ENCODE measurements at places on chromosomes 6 and 20. TPM values are rescaled to one million over a fixed set of nuclear protein-coding genes. Genes with fewer than 3 reads are reported as not detected.

GRCh38 chr6:93047033-93047432, 372.3 kb downstream of the EPHA7 start:
- DNase-seq, result no peak

- DNase-seq, result peak; percentile 16
Observed at GRCh38 chr6:3748208-3749066, 3.1 kb downstream of the PXDC1 start.

Gene APOBEC2
- not detected for total RNA-seq

- DNase-seq, result no peak
Observed at GRCh38 chr20:46085179-46085851, 4.4 kb downstream of the NCOA5 start.

Gene LCA5
- 0.18 TPM for total RNA-seq

DNA sequence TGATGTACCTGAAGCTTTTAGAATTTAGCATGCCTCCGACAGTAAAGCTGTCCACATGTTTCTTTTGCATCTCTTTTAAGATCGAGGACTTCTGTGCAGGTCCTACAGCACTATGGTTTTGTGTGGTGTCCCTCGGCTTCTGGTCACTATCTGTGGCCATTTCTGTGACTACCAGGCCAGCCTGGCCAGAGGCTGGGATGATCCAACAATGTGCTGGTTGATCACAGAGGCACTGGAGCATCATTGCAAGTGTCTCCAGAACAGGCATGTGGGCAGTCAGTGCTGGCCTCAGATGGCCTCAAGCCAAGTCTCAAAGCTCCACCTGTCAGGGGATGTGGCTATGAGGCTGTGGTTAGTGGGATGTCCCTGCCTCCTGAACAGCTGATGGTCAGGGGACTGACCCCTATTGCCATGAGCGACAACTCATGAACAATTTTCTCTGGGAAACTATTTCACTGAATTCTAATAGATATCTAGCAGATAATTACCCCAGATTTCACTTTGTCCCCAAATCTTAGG, 136.6 kb downstream of the SYNDIG1 start:
- DNase-seq, result no peak

Measured in activated T-helper 2 cell treated with anti-CD3 and anti-CD28 coated beads, Interferon-gamma antibody, Interleukin-2, Interleukin-4, amounts not matched to agents 10 μg/mL and 5 μg/mL and 100 μg/mL, durations not matched to agents 14 hours and 24 hours and 36 hours (primary cell).